T-helper 17 cell (primary cell): ENCODE measurements at places on chromosomes 13 and 19. TPM values are rescaled to one million over a fixed set of nuclear protein-coding genes. Genes with fewer than 3 reads are reported as not detected.

DNA sequence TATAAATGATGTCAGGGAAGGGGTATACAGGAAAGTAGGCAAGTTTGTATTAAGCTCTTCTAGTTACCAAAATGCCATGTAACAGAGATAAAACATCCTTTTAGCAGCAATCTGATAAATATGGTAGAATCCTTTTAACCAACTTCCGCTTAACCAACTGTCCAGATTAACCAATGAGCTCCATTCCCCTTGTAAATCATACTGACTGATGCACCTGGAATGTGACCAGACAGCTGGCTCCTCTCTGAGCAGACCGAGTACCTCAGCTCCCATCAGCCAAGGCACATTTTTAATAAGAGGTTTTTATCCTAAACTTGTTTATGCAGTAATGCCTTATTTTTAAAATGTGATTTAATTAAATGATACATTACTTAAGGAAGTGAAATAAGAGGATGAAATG is 66.4 kb downstream of the KLF12 start:
- H3K4me1 ChIP-seq, result peaks cover 56% of the 10 kb centered on the region
- no peaks in the 10 kb centered on the region for H3K27me3 ChIP-seq
- H3K36me3 ChIP-seq, result no peaks in the 10 kb centered on the region
- DNase-seq, result no peak

- H3K4me1 ChIP-seq, result peaks cover 24% of the 10 kb centered on the region
- H3K27me3 ChIP-seq, result peaks cover 62% of the 10 kb centered on the region
- peak overlapping the region; percentile 63 for H3K4me3 ChIP-seq
- H3K36me3 ChIP-seq, result peaks cover 9% of the 10 kb centered on the region
These were observed 3.4 kb upstream of the DPF1 start for GRCh38 chr19:38227287-38228004.

GRCh38 chr19:1206150-1206863 is 729 bp downstream of the STK11 start:
- no peaks in the 10 kb centered on the region for H3K36me3 ChIP-seq
- H3K27me3 ChIP-seq, result no peaks in the 10 kb centered on the region
- peaks cover 28% of the 10 kb centered on the region for H3K4me1 ChIP-seq
- peak overlapping the region; percentile 95 for H3K27ac ChIP-seq

DNA sequence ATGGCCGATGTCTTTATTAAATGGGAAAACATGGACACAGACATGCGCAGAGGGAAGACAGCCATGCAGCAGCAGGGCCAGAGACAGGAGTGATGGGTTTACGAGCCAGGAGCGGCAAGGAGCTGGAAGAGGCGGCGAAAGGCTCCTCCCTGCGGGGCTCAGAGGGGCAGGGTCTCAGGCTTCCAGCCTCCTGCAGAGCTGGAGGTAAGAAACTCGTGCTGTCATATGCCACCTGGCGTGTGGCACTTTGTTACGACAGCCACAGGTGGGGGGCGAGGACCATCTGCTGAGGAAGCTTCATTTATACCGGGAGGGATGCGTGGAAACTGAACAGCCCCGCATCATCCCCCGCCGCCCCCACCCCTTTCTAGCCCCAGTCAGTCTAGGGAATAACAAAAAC is 52.0 kb upstream of the SPACA7 start:
- H3K36me3 ChIP-seq, result no peaks in the 10 kb centered on the region
- no peaks in the 10 kb centered on the region for H3K4me1 ChIP-seq
- no peak overlapping the region for H3K4me3 ChIP-seq
- peaks cover 50% of the 10 kb centered on the region for H3K27me3 ChIP-seq

DNA sequence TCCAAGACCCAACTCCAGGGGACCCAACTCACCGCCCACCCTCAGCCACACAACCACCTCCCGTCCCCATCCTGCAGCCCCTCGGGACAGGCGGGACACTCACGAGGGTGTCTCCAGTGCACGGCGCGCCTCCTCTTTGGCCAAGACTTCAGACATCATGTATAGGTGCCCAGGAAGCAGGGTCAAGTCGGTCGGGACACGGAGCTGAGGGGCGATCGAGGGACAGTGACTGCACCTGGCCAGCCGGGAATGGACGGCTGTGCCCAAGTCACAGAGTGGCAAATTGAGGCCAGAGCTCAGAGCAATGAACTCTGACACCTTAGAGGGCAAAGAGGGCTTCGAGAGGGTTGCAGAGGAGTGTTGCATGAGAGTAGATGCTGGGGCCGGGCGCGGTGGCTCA is 8.8 kb downstream of the STAP2 start:
- H3K36me3 ChIP-seq, result no peaks in the 10 kb centered on the region
- H3K27me3 ChIP-seq, result no peaks in the 10 kb centered on the region
- no peak overlapping the region for H3K27ac ChIP-seq
- DNase-seq, result no peak
- H3K4me3 ChIP-seq, result no peak overlapping the region

GRCh38 chr13:47008318-47008717 is 111.5 kb upstream of the HTR2A start:
- no peak overlapping the region for H3K27ac ChIP-seq
- no peak for DNase-seq
- H3K4me1 ChIP-seq, result no peaks in the 10 kb centered on the region
- H3K36me3 ChIP-seq, result no peaks in the 10 kb centered on the region
- H3K4me3 ChIP-seq, result no peak overlapping the region

DNA sequence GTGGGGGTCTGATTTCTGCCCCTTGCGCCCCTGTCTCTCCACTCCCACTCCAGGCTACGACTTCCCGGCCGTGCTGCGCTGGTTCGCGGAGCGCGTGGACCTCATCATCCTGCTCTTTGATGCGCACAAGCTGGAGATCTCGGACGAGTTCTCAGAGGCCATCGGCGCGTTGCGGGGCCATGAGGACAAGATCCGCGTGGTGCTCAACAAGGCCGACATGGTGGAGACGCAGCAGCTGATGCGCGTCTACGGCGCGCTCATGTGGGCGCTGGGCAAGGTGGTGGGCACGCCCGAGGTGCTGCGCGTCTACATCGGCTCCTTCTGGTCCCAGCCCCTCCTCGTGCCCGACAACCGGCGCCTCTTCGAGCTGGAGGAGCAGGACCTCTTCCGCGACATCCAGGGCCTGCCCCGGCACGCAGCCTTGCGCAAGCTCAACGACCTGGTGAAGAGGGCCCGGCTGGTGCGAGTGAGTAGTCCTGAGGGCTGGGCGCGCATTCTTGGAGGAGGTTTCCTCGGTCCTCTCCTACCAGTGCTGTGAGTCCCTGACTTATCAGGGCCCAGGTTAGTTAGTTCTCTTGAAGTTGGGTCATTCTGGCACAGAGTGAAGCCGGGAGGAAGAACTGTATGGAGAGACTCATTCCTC is 12.7 kb downstream of the EHD2 start:
- peaks cover 4% of the 10 kb centered on the region for H3K36me3 ChIP-seq
- H3K27ac ChIP-seq, result no peak overlapping the region
- peaks cover 49% of the 10 kb centered on the region for H3K27me3 ChIP-seq
- DNase-seq, result no peak
- H3K4me1 ChIP-seq, result peaks cover 13% of the 10 kb centered on the region

DNA sequence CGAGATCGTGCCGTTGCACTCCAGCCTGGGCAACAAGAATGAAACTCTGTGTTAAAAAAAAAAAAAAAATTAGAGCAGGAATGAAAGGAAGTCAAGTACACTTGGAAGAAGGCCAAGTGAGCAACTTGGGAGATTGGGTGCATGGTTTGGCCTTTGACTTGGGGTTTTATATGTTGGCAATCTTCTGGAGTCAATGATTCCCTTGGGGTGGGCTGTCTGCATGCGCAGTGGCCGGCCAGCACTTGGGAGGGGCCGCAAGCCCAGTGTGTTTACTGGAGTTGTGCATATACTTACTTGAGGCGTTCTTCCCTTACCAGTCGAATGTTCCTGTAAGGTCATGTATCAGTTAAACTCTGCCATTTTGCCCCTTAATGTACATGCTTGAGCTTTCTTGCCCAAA is 103.9 kb downstream of the FAM216B start:
- peaks cover 24% of the 10 kb centered on the region for H3K36me3 ChIP-seq
- H3K27me3 ChIP-seq, result no peaks in the 10 kb centered on the region
- no peak overlapping the region for H3K4me3 ChIP-seq
- no peak for DNase-seq
- peaks cover 8% of the 10 kb centered on the region for H3K4me1 ChIP-seq
- H3K27ac ChIP-seq, result peak overlapping the region; percentile 51

DNA sequence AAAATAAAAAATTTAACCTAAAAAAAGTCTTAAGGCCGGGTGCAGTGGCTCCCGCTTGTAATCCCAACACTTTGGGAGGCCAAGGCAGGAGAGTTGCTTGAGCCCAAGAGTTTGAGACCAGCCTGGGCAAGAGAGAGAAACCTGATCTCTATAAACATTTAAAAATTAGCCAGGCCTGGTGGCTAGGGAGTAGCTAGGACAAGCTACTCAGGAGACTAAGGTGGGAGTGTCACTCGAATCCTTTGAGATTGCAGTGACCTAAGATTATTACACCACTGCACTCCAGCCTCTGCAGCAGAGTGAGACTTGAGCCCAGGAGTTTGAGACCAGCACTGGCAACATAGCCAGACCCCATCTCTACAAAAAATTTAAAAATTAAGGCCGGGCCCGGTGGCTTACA is 1.1 kb downstream of the CCDC97 start:
- H3K36me3 ChIP-seq, result peaks cover 18% of the 10 kb centered on the region
- peak overlapping the region; percentile 66 for H3K4me3 ChIP-seq
- DNase-seq, result no peak
- no peaks in the 10 kb centered on the region for H3K27me3 ChIP-seq

DNA sequence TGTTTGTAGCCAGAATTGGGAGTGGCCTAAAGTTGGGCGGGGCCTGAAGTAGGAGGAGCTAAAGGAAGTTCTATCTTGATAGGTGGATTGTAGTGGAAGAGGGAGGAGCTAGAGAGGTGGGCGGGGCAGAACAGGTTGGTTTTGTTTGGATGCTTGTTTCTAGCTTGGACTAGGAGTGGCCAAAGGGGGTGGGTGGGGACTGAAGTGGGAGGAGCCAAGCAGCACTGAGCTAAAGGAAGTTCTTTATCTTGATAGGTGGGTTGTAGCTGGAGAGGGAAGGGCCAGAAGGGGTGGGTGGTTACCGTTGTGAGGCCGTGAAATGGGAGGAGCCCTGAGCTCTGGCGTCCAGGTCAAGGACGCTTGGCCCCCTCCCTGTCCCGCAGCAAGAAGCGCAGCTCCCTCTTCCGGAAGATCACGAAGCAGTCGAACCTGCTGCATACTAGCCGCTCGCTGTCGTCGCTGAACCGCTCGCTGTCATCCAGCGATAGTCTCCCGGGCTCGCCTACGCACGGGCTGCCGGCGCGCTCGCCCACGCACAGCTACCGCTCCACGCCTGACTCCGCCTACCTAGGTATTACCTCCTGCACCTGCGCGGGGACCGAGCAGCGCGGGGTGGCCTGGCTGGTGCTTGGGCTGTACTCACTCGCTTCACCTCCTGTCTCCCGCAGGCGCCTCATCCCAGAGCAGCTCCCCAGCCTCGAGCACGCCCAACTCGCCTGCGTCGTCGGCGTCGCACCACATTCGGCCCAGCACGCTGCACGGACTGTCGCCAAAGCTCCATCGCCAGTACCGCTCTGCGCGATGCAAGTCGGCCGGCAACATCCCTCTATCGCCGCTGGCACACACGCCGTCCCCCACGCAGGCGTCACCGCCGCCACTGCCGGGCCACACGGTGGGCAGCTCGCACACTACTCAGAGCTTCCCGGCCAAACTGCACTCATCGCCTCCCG is 8.0 kb downstream of the DNASE2 start:
- no peak overlapping the region for H3K27ac ChIP-seq
- DNase-seq, result peak; percentile 33
- no peak overlapping the region for H3K4me3 ChIP-seq
- peaks cover 10% of the 10 kb centered on the region for H3K36me3 ChIP-seq
- H3K27me3 ChIP-seq, result no peaks in the 10 kb centered on the region

SOX21 gene
- total RNA-seq, result not detected

NEK5 gene
- not detected for total RNA-seq

SULT2A1 gene
- not detected for total RNA-seq

SIGLEC11 gene
- not detected for total RNA-seq

NLRP9 gene
- total RNA-seq, result not detected

ZNF491 gene
- 0.60 TPM for total RNA-seq
